Tibial nerve (tissue), 4 donors: ENCODE measurements at places on chromosomes 13 and 19.
A peak's percentile ranks its signal among the peaks of the same experiment; 100 is the strongest.

DNA sequence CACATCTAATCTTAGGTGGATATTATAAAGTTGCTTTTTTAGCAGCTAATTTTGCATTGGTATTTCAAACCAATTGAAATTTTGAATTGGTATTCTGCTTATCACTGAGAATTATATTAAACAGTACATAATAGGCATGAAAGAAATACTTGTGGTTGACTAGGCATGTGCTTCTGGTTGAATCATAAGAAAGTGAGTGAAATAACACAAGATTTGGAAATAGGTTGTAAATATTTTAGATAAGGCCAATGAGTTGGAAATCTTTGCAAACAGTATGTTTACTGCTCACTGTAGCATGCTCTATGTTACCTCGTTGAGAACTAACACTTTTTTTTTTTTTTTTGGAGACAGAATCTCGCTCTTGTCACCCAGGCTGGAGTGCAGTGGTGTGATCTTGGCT lies 66.8 kb upstream of the RFC3 start:
- H3K4me1 ChIP-seq, result no peaks in the 10 kb centered on the region
- no peak overlapping the region for H3K4me3 ChIP-seq
- no peaks in the 10 kb centered on the region for H3K36me3 ChIP-seq
- H3K27ac ChIP-seq, result no peak overlapping the region
- DNase-seq, result no peak
- H3K27me3 ChIP-seq, result no peaks in the 10 kb centered on the region

DNA sequence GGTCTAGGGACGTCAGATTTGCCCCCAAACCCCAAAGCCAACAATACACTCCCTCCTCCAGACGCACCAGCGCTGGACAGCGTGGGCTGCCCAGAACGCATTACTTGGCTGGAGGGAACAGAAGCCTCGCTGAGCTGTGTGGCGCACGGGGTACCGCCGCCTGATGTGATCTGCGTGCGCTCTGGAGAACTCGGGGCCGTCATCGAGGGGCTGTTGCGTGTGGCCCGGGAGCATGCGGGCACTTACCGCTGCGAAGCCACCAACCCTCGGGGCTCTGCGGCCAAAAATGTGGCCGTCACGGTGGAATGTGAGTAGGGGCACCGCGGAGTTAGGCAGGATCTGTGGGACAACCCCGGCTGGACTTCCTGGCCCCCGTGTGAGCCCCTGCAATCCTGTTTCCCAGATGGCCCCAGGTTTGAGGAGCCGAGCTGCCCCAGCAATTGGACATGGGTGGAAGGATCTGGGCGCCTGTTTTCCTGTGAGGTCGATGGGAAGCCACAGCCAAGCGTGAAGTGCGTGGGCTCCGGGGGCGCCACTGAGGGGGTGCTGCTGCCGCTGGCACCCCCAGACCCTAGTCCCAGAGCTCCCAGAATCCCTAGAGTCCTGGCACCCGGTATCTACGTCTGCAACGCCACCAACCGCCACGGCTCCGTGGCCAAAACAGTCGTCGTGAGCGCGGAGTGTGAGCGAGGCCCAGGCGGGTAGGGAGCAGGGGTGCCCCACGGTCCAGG lies 4.0 kb downstream of the ICAM5 start:
- peaks cover 57% of the 10 kb centered on the region for H3K4me1 ChIP-seq
- H3K36me3 ChIP-seq, result no peaks in the 10 kb centered on the region
- peaks cover 97% of the 10 kb centered on the region for H3K27me3 ChIP-seq
- H3K27ac ChIP-seq, result no peak overlapping the region
- no peak overlapping the region for H3K4me3 ChIP-seq

GRCh38 chr13:33218426-33218825 lies 67.1 kb downstream of the STARD13 start:
- no peak for DNase-seq
- H3K4me1 ChIP-seq, result no peaks in the 10 kb centered on the region
- H3K27ac ChIP-seq, result no peak overlapping the region
- H3K27me3 ChIP-seq, result no peaks in the 10 kb centered on the region
- H3K36me3 ChIP-seq, result no peaks in the 10 kb centered on the region

DNA sequence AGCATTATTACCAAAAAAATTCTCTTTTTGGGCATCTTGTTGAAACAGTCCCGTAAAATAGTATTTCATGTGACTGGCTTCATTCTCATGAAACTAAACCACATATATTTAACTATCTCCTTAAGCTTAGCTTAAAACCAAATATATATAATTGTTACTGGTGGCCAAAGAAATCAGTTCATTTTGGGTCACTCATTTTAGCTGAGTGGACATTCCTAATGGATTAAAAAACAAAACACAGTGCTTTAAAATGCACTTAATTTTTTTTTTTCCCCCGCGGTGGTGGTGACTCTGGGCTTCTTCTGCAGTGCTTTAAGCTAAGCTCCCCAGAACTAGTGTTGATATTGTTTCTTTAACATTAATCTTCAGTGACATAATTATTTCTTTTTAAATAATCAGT lies 540.1 kb downstream of the GPC6 start:
- DNase-seq, result no peak
- no peak overlapping the region for H3K27ac ChIP-seq
- H3K27me3 ChIP-seq, result no peaks in the 10 kb centered on the region
- H3K4me3 ChIP-seq, result no peak overlapping the region
- no peaks in the 10 kb centered on the region for H3K4me1 ChIP-seq
- H3K36me3 ChIP-seq, result no peaks in the 10 kb centered on the region

- H3K27me3 ChIP-seq, result no peaks in the 10 kb centered on the region
- H3K4me1 ChIP-seq, result no peaks in the 10 kb centered on the region
Measured at GRCh38 chr13:48875047-48875446, 100.7 kb upstream of the FNDC3A start.

DNA sequence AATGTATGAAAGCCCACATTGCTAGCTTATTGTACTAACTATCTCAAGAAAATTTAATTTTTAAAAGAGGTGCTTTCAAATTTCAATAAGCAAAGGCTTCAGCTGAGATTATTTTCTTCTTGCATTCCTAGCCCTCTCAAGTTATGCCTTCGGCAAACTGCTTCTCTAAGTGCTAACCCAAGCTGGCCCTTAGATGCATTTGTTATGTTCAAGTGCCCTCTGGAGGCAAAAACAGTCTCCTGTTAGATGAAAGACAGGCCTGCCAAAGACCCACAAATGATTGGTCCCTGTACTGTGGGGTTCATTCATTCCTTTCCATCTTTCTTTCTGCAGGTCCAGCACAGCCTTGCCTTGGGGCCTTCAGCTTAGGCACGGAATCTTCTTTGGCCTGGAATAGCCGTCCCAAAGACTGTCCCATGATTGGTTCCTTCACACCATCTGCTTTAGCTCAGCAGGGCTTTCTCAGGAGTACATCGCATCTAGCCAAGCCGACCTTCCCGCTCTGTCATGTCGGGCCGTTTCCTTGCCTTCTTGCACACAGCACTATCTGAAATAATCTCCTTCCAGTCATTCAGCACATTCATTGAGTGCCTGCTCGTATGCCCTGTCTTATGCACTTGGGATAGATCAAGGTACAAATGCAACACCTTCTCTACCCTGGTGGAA lies 26.4 kb upstream of the TPTE2 start:
- no peaks in the 10 kb centered on the region for H3K4me1 ChIP-seq
- DNase-seq, result no peak
- H3K27me3 ChIP-seq, result no peaks in the 10 kb centered on the region

DNA sequence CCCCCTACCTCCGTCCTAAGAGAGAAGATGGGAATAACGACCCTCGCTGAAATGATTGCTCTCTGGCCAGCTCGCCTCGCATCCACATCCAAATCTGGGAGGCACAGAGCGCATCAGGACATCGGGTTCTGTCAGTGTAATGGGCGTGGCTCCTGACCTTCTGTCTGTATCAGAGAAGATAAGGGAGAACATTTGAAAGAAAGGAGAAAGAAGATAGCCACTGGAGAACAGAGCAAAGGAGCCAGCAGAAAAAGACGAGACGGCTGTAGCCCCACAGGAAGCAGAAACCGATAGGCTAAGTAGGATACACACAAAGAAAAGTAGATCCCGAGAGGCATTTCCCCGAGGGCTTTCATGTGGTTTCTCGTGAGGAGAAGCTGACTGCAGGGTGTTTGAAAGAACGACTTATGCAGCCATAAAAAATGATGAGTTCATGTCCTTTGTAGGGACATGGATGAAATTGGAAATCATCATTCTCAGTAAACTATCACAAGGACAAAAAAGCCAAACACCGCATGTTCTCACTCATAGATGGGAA lies 14.0 kb upstream of the GJB2 start:
- H3K4me1 ChIP-seq, result no peaks in the 10 kb centered on the region
- DNase-seq, result no peak
- H3K27ac ChIP-seq, result no peak overlapping the region
- H3K4me3 ChIP-seq, result no peak overlapping the region
- no peaks in the 10 kb centered on the region for H3K36me3 ChIP-seq

DNA sequence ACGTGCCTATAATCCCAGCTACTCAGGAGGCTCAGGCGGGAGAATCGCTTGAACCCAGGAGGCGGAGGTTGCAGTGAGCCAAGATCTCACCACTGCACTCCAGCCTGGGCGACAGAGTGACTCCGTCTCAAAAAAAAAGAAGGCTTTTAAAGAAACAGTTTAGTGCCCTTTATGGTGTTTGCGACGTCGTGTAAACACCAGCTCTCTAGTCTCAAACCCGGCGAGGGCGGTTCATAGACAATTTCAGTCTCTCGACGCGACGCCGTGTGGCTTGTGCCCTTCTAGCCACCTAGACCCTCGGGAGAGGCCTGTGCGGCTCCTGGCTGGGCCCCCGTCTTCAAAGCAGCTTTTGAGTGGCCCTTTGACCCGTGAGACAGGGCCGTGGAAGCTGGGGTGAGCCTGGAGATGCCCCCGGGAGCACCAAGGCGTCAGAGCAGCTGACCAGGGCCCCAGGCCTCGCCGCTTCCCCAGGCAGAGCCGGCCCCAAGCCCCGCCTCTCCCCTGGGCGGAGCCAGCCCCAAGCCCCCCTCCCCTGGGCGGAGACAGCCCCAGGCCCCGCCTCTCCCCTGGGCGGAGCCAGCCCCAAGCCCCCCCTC lies 5.0 kb upstream of the MADCAM1 start:
- DNase-seq, result no peak
- no peaks in the 10 kb centered on the region for H3K4me1 ChIP-seq
- no peaks in the 10 kb centered on the region for H3K36me3 ChIP-seq
- no peak overlapping the region for H3K27ac ChIP-seq

DNA sequence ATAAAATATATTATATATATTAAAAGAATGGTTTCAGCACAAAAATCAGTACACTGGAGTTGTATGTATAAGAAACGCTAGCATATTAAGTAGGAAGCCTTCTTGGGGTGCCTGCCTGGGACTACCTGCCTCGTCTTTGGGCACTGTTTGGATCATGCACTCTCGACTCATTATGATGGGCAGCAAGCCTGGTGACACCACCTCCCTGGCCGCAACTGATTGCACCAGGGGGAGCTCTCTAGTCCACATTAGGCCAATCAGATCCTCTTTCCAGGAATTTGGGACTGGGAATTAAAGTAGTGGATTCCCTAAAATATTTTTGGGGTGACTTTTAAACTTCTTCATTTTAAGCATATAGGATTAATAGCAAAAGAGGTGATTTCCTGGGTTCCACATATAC lies 56.0 kb upstream of the RGCC start:
- H3K4me3 ChIP-seq, result no peak overlapping the region
- no peaks in the 10 kb centered on the region for H3K36me3 ChIP-seq
- H3K27ac ChIP-seq, result no peak overlapping the region
- no peaks in the 10 kb centered on the region for H3K4me1 ChIP-seq
- DNase-seq, result no peak

GRCh38 chr13:59230484-59231264 lies 933.1 kb downstream of the DIAPH3 start:
- no peak overlapping the region for H3K27ac ChIP-seq
- H3K36me3 ChIP-seq, result no peaks in the 10 kb centered on the region
- H3K27me3 ChIP-seq, result no peaks in the 10 kb centered on the region
- DNase-seq, result no peak

DNA sequence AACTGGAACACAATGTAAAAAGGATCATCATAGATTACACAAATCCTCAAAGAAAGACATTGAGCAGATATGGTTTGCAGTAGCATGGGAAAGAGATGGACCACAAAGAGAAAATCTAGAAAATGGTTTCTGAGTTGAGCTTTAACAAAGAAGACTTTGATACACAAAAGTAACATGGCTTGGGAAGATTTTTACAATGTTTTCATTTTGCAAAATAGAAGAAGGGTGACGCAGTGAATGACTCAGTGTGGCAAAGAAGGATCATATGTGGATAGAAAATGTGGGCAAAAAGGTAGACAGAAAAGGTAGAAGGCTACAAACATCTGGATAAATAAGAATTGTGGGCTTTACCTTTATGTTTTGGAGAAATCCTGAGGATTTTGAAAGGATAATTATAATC lies 1220.5 kb downstream of the PCDH17 start:
- no peak overlapping the region for H3K27ac ChIP-seq
- H3K36me3 ChIP-seq, result no peaks in the 10 kb centered on the region
- no peak overlapping the region for H3K4me3 ChIP-seq
- no peaks in the 10 kb centered on the region for H3K27me3 ChIP-seq

- no peaks in the 10 kb centered on the region for H3K27me3 ChIP-seq
- no peak for DNase-seq
- H3K27ac ChIP-seq, result no peak overlapping the region
- H3K36me3 ChIP-seq, result no peaks in the 10 kb centered on the region
- H3K4me3 ChIP-seq, result no peak overlapping the region
Measured at GRCh38 chr13:33696530-33696929, 121.4 kb upstream of the RFC3 start.

DNA sequence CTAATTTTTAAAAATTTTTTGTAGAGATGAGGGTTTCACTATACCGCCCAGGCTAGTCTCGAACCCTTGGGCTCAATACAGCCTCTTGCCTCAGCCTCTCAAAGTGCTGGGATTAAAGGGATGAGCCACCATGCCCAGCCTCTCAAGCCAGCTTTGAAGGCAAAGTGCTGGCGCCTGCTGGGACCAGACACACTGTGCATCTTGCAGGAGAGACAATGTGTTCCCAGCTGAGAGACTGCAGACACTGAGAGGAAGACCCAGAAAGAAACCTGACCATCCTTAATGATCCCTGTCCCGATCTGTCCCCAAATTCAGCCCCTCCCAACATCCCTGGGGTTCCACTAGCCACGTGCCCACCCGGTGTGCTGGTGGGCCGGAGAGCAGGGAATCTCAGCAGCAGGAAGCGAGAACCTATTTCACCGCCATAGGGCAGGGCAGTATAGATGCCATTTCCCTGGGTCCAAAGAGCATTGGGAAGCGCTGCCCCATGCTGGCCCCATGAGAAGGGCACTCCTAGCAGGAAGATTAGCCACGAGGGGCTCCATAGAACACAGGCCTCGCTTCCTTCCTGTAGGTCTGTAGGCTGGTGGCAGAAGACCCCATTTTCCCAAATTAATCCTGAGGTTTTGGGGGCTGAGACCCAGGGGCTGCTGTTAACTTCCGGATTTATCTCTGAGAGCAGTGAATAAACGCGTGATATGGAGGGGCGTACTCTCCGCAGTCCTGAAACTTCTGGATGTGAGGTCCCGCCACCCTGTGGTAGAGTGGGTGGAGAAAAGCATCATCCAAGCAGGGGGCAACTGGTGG lies 968 bp downstream of the RAVER1 start:
- peak overlapping the region; percentile 97 for H3K27ac ChIP-seq
- DNase-seq, result no peak
- H3K4me1 ChIP-seq, result peaks cover 14% of the 10 kb centered on the region
- no peaks in the 10 kb centered on the region for H3K27me3 ChIP-seq
- H3K36me3 ChIP-seq, result peaks cover 36% of the 10 kb centered on the region
- peak overlapping the region; percentile 92 for H3K4me3 ChIP-seq

GRCh38 chr13:43139211-43139610 lies 115.8 kb downstream of the DNAJC15 start:
- no peak for DNase-seq
- no peaks in the 10 kb centered on the region for H3K27me3 ChIP-seq
- H3K36me3 ChIP-seq, result no peaks in the 10 kb centered on the region
- H3K4me3 ChIP-seq, result no peak overlapping the region
